ENCODE measurements at places on chromosomes 16 and 17.

- DNase-seq = no peak
Observed at GRCh38 chr17:77227461-77228240, 86.9 kb downstream of the SEC14L1 start.

DNA sequence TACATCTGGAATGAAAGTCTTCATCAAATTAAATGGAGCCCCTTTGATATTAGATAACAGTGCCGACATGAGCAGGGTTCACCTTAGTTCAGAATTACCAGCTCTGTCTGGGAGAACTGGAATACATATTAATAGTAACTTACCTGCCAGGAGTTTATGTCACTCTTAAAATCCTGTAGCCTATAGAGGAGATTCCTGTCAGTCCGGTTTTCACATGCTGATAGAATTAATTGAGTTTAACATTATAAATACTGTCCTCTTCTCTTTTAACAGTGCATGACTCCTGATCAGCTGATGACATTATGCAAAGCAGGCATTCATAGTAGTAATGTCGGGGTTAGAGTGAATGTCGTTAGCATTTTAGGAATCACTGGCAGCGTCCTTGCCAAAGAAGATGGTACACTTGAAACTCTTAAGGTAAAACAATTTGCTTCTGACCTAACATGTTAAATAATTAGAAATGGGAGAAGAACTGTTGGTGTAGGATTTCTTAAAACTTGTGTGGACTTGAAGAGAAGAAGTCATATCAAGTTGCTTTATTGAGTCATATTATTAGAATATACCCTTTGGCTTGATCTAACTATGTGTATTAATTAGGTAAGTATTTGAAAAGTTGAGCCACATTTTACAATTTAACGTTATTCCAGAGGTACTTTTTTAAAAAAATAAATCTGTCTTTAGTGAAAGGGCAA lies 34.3 kb downstream of the HEATR3 start:
- DNase-seq = no peak

GRCh38 chr16:82767808-82768207 lies 141.0 kb downstream of the CDH13 start:
- DNase-seq = no peak

- no peak for DNase-seq
Observed at GRCh38 chr17:16999931-17000625, 28.2 kb upstream of the TNFRSF13B start.

Data from A673 (cell line).